ENCODE measurements at places on chromosomes 16 and 17.

GRCh38 chr16:15493466-15494180, 59.2 kb downstream of the BMERB1 start:
- DNase-seq = no peak

GRCh38 chr16:48112600-48112999, 43.2 kb downstream of the ABCC12 start:
- DNase-seq = no peak

- DNase-seq = no peak
These were observed 126.8 kb downstream of the CACNG3 start for GRCh38 chr16:24382762-24383407.

GRCh38 chr17:52276381-52277008, 118.0 kb upstream of the CA10 start:
- no peak for DNase-seq

DNA sequence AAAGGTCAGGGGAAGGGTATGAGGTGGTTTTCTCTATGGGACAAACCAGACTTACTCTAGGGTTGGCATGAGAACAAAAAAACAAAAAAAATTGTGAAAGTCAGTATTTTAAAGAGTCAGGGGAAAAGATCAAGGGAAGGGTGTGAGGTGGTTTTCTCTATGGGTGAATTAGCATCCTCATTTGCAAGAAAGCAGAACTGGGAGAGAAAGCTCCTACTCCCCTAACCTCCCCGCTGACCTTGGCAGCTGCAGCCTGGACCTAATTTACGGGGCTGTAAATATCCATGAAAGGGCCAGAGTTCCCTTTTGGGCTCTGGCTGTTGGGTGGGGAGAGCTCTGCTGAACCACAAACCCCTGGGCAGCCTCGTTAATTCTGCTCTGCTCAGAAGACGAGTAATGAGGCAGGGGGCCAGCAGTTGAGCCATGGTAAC, 10.6 kb downstream of the RHBDL3 start:
- peak; percentile 62 for DNase-seq

- peak; percentile 92 for DNase-seq
These were observed at the start of gene MSI2 for GRCh38 chr17:57255776-57256681. Gene MSI2 (plus strand): TSS chr17:57256523. CDS start chr17:57256743, 220 bp downstream.

GRCh38 chr17:17051791-17052461, 9.7 kb downstream of the MPRIP start:
- no peak for DNase-seq

DNA sequence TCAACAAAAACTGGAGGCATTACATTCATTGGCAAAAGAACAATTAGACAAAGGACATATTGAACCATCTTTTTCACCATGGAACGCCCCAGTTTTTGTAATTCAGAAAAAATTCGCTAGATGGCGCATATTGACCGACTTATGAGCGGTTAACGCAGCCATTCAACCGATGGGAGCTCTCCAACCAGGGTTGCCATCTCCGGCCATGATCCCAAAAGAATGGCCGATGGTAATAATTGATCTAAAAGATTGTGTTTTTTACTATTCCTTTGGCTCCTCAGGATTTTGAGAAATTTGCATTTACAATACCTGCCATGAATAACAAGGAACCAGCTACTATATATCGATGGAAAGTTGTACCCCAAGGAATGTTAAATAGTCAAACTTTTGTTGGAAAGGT, 21.4 kb downstream of the ALOX15B start:
- DNase-seq = peak; percentile 81

- no peak for DNase-seq
These were observed 99.5 kb downstream of the MYO1D start for GRCh38 chr17:32777436-32777835.

DNA sequence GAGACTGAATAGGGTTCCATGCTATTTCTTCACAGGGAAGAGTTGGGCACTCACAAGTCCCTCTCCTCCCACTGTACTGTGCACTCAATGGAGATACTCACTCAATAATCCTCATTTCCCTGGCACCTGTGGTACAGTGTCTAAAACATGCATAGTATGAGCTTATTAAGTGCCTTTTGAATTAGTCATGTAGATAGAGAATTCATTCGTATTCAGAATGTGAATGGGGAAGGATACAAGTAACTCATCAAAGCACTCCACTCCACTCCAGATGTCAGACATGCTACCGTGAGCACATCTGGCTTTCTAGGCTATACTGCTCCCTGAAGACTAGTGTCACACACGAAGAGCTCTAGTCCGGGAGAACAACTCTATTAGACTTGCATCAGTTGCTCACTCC, 6.3 kb downstream of the C17orf75 start:
- no peak for DNase-seq

DNA sequence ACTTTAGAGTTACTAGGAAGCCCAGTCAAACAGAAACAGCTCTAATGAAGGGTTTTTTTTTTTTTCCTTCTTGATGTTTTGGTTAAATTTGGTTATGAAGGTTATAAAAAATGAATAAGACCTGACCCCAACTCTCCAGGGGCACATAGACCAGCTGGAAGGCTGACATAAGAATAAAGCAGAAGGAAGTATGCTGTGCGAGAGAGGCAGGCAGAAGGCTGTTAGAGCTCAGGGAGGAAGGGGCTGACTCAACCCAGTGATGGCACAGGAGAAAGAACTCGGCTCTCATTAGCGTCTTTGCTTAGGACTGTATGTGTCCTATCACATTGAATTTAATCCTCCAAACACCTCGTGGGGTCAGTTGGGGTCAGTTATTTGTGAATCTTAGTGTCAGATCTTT, 474.6 kb downstream of the PMP22 start:
- DNase-seq = no peak

- DNase-seq = no peak
These were observed 13.5 kb upstream of the ALOX15B start for GRCh38 chr17:8025176-8025911.

DNA sequence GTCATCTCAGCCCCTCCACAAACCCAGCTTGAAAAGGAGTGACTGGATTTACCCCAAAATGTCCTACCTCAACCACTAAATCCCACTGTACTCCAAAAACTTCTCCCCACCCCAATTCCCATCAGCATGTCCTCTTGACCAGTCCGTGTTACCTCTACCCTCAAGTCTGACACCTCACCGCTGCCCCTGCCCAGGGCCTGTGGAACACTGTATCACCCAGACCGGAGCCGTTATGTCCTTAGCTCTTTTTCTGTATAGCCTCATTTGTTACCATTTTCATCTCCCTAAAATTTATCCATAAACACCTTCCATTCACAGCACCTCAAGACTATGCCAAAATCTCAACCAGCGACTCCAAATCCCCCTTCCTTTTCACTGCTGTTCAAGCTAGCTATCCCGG, 2.4 kb downstream of the PHF23 start:
- DNase-seq = no peak

- no peak for DNase-seq
These were observed 4.4 kb upstream of the BCL6B start for GRCh38 chr17:7018331-7018964.

- no peak for DNase-seq
These were observed 1.8 kb downstream of the KIFC3 start for GRCh38 chr16:57800200-57801097.

DNA sequence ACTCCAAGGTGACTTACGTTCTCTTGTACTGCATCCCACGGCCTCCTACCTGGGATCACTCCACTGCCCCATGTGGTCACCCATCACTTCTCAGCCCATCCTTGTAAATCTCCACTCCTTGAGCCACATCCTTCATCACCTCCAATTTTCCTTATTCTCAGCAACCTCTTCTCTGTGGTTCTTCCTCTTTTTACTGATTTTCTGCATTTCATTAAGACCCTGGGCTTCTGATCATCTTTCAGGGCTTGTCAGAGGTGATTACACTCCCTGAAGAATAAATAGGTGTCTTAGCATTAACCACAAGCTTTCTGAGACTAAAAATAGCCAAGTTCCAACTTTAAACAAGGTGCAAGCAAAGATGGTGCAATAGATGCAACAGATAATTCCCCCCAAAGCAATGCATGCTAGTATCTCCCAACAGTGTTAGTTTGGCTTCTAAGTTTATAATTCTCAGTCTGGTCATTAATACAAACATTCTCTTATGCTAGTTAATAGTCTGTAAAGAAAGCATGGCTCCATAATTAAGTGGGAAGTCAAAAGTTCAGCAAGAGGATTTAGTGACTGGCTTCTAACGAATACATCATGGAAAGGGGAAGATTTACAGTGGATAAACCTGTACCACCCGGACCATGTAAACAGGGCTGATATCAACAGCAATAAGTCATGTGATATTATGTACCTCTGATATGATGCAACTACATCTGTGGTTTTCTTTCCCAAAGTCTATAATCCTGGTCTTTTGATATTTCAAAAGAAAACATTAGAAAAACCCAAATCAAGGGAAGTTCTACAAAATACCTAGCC, 47.4 kb upstream of the FOXJ1 start:
- no peak for DNase-seq

DNA sequence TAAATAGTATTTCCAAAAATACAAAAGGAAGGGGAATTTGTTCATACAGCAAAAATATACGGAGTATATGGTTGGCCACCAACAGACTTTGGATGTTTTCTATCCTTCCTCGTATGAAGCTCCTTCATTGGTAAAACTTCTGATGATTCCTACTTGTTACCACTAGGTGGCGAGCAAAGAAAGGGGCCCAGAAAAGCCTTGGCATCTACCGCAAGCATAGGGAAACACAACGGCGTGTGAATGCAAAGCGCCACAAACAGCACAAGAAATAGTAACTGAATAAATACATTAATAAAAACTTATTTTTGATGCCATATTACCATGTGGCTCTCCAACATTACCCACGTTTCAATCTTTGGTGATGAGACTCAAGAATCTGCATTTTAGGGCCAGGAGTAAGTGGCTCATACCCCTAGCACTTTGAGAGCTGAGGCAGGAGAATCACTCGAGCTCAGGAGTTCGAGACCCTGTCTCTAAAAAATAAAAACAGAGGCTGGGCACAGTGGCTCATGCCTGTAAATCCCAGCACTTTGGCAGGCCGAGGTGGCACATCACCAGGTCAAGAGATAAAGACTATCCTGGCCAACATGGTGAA, 34.5 kb downstream of the YWHAE start:
- DNase-seq = peak; percentile 74

DNA sequence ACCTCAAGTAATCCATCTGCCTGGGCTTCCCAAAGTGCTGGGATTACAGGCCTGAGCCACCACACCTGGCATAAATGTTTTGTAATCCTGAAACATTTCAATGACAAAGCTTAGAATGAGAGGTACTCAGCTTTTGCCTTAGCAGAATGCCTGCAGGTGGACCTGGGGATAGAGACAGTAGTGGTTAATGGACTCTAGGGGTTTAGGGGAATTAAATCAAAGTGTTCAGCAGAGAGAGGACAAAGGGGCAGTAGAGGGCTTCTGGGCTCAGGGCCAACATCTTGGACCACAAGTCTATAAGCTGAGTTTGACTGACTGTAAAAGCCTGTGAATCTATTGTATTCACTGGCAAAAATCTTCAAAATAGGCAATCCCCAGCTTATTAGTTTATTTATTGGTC, 36.0 kb upstream of the MED13 start:
- DNase-seq = no peak

DNA sequence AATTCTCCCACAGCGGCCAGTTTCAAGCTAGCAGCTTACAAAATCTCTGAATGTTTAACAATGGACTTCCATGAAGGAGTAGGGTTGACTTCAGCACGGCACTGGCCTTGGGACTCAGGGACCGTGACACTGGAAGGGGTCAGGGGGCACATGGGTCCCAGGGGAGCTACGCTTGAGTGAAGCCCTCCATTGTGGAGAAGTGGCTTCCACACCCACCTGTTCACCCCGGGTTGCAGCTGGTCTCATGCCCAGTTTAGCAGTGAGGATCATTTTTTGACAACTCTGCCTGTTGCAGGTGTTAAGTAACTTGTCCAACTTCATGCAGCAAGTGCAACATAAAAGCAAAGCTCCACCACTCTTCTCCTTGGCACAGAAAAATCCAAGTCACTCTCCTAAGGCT, 510.2 kb downstream of the CDH13 start:
- no peak for DNase-seq

DNA sequence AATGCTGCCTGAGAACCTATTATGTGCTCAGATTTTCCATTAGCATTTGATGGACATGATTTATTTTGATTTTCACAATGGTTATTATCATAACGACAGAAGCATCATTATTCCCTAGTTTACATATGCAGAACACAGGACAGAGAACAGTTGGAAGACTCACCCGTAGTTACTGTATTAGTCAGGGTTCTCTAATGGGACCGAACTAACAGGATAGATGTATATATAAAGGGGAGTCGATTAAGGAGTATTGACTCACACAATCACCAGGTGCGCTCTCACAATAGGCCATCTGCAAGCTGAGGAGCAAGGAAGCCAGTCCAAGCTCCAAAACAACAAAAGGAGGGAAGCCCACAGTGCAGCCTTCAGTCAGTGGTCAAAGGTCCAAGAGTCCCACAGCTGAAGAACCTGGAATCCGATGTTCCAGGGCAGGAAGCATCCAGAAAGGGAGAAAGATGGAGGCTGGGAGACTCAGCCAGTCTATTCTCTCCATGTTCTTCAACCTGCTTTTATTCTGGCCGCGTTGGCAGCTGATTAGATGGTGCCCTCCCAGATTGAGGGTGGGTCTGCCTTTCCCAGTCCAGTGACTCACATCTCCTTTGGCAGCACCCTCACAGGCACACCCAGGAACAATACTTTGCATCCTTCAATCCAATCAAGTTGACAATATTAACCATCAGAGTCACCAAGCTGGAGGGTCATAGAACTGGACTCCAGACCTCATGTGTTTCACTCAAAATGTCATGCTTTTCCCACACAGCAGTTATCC, 92.7 kb upstream of the XYLT1 start:
- DNase-seq = no peak

DNA sequence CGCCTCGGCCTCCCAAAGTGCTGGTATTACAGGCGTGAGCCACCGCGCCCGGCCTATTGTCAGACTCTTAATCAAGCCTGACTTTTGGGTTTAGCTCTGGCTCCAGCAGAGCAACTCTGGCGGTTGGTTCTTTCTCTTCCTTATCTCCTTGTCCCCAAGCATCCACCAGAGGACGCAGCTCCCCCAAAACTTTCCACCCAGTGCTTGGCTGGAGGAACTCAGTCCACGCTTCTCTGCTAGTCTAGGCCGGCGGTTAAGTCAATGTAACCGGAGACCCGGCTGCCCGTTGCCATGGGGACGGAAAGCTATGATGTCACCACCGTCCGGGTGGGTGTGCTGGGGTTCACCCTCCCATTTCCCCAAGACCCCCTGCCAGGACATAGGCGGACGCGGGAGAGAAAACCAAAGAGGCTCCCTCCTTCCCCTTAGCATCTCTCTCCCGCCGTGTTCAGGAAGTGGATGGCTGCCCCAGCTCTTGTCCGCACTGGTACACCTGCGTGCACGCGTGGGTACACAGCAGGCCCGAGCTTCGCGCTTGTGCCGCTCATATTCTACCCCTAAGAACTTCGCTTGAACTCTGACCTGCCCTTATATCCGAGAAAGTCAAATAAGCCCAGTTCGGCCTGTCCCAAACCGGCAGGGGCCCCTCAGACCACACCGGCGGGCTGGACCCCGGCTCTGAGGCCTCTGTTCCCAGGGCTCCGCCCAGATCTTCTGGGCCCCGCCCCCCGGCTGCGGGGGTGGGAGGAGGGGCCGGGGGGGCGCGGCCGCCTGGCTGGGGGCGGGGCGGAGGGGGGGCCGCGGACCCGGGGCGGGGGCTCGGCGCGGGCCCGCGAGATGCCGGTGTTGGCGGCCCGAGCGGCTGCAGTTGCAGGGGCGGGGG, at the start of gene RND2:
TSS of gene RND2 (plus strand) at position 825 of the 883 bp plus-strand sequence. CDS start 117 bp downstream, outside the sequence.
- DNase-seq = peak; percentile 94

- DNase-seq = no peak
These were observed 28.0 kb downstream of the PIK3R6 start for GRCh38 chr17:8839410-8839935.

Measured in GM20000 (cell line).